ENCODE measurements at places on chromosomes 16 and 17. TPM values are rescaled to one million over a fixed set of nuclear protein-coding genes. Genes with fewer than 3 reads are reported as not detected.

Gene ZP2
- total RNA-seq: not detected

Gene ZNF48
- 12.2 TPM for total RNA-seq

Gene KRTAP16-1
- total RNA-seq: not detected

Gene ACSM2A
- total RNA-seq: 0.15 TPM

Gene C1QTNF1
- 76.5 TPM for total RNA-seq

- ATAC-seq: no peak
Measured at GRCh38 chr17:1322014-1322428, 42.6 kb downstream of the TRARG1 start.

DNA sequence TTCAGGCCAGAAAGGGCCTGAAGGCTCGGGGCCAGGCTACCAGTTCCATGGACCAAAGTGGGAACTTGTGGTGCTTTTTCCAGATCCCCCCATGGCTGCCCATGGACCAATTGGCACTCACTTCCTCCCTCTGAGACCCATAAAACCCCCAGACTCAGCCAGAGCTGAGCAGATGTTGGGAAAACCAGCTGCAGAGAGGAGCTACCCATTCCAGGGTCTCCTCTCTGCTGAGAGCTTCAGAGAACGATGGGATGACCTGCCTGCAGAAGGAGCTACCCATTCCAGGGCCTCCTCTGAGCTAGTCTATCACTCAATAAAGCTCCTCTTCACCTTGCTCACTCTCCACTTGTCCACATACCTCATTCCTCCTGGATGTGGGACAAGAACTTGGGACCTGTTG is 52.2 kb upstream of the MED9 start:
- ATAC-seq: no peak

GRCh38 chr16:89224665-89225064 is 7.2 kb downstream of the ZNF778 start:
- no peak for ATAC-seq

GRCh38 chr17:54736573-54736972 is 164.1 kb upstream of the TOM1L1 start:
- ATAC-seq: no peak

DNA sequence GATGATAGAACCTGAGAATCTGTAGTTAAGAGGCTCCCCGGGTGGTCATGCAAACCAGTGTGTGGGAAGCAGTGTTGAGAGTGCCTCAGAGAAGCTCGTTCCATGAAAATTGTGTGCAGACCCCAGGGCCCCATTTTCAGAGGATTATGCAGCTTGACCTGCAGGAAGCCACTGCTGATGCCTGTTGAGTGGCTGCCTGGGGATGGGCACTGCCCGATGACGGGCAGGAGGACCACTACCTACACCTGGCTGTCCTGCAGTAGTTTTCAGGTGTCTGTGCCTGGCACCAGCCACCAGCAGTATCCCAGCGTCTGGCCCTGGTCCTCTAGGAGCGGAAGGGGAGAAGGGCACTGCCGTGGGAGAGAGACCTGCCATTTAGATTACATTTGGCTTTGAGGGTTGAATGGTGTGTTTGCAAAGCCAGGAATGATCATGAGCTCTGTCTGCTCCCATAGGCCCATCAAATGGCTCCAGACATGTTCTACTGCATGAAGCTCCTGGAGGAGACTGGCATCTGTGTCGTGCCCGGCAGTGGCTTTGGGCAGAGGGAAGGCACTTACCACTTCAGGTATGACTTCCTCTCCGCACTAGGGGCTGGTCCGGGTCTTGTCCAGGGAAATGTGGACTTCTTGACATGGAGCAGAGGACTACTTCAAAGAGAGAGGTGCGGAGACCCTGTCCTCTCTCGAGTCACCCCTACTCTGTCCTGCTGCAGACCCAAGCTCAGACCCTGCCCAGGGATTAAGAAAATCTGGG is 42.5 kb downstream of the GPT2 start:
- no peak for ATAC-seq
